ENCODE measurements at places on chromosomes 7 and 10. TPM values are rescaled to one million over a fixed set of nuclear protein-coding genes. Genes with fewer than 3 reads are reported as not detected.

GRCh38 chr10:73634421-73634820, 6.9 kb downstream of the MYOZ1 start:
- no peak for DNase-seq

DNA sequence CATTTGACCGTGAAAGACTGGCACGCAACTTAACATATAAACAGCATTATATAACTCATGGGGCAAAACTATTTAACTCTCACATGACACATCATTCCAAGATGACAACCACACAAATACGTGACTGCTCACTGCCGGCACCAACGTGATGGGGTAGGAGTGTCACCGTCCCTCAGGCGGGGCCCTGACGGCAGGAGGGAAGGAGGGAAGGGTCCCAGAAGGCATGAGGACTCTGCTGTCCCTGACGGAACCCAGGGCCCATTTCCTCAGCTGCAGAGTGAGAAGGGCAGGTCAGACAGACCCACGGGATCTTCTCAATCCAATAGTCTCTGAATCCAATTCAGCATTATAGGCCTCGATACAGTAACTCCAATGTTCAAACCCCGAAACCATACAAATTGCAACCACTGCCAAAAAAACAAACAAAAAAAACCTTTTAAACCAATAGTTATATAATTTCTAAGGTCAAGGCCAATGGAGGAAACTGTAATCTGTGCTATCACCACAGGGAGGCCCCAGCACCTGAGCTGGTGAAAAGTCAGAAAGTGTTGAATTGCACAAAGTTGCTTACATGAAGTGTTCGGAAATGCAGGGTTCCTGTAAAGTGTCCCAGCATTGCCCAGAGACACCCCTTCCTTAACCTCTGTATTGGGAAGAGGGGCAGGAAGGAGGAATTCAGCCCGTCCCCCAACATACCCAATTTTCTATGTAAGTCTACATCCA, 137.4 kb downstream of the TNS3 start:
- no peak for DNase-seq

DNA sequence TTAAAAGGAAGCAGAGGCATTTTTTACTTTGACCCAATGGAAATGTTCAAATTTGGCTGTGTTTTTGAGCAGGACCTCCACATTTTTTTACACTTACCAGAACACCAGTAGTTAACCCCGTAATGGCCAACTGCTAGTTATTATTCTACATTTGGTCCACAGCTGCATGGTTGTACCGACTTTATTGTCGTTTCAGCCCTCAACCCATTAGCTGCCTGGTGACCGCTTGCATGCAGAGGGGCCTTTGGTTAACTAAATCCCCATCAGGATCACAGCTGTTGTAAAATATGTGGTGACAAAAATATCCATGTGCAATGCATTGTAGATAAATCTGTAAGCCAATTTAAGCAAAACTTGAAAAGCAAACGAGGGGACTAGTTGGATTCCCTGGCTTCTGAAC, 342.2 kb upstream of the MEOX2 start:
- DNase-seq = no peak

DNA sequence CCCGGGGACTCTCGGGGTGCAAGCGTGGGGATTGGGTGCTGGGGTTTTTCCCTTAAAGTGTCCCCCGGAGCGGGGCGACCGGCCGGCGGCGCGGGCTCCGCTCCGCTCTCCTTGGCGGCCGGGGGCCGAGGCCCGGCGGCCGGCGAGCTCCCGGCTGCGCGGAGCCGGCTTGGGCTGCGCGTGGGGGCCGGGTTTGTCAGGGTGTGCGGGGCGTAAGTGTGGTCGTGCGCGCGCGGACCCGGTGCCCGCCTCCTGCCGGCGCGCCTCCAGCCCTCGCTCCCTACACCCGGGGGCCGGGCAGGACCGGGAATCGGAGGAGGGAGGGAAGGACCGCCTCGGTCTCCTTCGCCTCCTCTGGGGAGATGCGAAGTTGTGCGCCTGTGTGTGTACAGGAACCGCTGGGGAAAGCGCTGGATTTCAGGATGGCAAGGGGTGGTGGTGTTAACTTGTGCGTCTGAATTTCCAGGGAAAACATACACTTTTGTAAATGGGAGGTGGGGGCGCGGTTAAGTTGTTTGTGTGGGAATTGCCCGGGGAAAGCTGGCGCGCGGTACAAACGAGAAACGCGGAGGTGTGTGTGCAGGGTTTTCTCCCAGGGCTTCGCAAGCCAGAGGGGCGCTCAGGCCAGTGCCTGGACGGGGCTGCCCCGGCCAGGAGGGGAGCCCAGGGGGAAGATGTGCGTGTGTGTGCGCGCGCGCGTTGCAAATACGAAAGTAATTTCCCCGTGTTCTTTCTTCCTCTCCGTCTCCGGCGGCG, 737 bp downstream of the ZMIZ1 start:
- peak; percentile 31 for DNase-seq

DNA sequence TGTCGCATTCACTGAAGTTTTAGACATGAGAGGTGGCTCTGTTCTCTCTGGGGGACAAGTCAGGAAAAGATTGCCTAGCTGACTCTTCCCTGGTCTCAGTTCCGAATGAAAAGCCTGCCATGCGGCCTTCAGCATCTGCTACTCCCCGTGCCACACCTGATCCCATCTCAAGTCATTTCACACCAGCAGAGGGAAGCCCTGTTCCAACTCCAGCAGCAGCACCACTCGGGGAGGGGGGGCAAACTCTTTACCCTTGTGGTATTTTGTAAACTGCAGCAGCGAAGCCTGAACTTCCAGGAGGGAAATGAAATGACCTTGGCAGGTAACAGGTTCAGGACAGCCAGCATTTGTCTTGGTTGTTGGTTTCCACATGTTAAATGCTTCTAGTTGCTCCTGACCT, 13.8 kb downstream of the LRRC4 start:
- DNase-seq = no peak

DNA sequence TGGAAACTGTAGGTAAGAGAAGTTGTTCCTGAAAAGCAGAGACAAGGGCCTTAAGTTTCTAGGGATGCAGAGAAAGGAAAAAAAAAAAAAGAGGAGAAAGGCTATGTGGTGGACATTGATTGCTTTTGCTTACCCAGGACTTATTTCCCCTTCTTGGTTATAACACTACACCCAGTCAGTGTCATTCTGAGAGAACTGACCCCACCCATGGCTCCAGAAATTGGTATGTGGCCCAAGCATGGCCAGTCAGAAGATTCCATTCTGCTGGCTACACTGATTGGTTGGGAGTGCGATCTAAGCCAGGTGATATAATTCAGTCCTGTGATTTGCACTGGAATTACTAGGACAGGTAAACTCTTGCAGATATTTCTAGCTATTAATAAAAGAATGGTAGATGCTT, 62.2 kb upstream of the EXOC4 start:
- no peak for DNase-seq

GRCh38 chr7:98387131-98387530, 13.8 kb downstream of the BAIAP2L1 start:
- DNase-seq = no peak

GRCh38 chr7:102872460-102872859, 40.3 kb upstream of the LRRC17 start:
- no peak for DNase-seq

DNA sequence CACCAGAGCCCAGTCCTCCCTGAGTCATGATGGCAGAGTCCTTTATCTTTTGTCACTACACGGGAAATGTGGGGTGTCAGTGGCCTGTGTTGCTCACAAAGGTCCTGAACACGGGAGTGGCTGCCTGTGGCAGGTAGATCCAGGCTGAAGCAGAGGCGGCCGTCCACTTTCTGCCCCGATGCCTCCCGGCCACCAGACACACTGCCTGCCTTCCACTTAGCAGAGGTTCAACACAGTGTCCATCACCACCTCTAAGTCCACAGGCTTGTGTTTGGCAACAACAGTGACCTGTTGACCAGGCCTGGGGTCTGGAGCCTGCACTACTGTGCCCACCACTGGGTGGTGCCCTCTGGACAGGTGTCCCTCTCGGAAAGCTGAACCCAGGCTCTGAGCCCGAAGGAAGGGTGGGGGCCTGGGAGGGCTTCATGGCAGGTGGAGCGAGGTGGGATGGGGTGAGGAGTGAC, 49.9 kb upstream of the CAMK2B start:
- DNase-seq = no peak

DNA sequence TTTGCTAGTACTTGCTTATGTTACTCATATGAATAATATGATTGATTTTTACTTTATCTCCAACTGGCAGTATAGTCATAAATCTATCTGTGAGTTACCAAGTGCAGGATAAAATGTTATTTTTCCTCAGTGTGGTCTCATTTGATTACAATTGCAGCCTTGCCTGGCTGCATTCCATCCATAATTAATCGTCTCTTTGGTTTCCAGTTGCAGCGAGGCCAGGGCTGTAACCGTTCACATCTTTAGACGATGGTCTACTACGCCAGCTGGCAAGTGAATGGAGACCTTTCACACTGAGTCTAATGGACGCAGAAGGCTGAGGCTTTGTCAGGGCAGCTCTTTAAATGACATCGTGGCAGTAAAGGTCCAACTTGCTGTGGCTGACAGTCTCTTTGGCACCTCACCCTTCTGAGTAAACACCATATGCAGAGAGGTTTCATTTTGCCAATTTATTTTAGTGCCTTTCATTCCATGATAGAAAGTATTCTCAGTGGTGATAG, 84.0 kb downstream of the ARL4A start:
- DNase-seq = peak; percentile 39

GRCh38 chr7:124432009-124432578, 333.5 kb downstream of the GPR37 start:
- no peak for DNase-seq

- no peak for DNase-seq
These were observed 11.0 kb downstream of the GUSB start for GRCh38 chr7:65971021-65971420.

DNA sequence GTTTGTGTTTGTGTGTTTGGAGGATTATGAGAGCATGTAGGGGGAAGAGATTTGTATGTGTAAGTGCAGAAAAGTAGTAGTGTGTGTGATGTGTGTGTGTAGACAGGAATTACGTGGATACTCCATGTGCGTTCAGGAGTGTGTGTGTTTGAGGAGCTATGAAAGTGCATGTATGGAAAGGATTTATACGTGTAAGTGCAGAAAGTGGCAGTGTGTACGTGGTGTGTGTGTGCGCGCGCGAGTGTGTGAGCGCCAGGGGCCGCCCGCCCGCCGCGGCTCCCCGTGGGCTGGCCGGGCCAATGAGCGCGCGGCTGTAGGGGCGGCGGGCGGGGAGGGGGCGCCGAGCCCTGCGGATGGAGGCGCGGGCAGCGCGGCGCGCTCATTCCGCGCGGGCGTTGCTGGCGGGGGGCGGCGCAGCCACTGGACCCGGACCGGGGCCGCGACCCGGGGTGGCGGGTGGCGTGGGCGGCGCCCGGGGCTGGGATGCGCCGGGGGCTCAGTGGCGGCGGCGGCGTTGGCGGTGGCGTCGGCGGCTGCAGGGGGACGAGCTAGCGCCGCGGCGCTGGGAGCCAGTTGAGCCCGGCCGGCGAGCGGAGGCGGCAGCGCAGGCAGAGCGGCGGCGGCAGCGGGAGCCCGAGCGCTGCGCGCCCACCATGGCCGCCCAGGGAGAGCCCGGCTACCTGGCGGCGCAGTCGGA, at the start of gene BICC1:
Gene BICC1, plus strand, starts transcription at position 382 of the 697 bp plus-strand sequence. Its CDS starts 272 bp downstream, at position 654.
- DNase-seq = peak; percentile 66

DNA sequence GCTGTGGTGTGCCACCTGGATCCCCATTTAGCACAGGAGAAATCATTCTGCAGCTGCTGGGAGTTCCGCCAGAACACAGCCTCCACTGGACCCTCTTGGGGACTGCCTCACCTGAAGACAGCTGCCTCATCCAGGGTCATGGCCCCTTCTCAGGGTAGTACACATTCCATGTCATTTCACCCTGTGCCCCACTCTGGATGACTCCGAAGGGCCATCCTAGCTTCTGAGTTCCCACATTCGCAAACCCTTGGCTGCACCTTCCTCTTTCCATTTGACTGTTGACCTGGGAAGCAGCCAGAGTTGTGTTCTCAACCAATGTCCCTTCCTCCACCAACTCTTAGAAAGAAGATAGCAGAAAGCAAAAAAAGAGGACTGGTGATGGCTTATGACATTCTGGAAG, 125.6 kb upstream of the TBX20 start:
- DNase-seq = no peak

- DNase-seq = no peak
These were observed 46.6 kb downstream of the GLCCI1 start for GRCh38 chr7:8015100-8015745.

DNA sequence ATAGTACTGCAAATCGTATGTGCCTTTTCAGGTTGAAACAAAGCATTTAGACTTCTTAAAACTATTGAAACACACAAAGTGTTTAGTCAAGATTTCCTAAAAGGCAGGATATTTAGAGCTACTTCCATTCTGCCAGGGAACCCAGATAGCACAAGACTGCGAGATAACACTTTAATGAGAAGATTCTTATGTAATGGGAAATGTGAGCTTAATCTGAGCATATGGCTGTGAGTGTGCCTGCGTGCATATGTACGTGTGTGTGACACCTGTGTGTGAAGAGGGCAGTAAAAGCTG, 14.3 kb upstream of the JCAD start:
- DNase-seq = no peak

- no peak for DNase-seq
These were observed 150.4 kb upstream of the GNAI1 start for GRCh38 chr7:79984210-79984609.

- DNase-seq = no peak
These were observed 14.4 kb downstream of the CCDC6 start for GRCh38 chr10:59891936-59892335.

DNA sequence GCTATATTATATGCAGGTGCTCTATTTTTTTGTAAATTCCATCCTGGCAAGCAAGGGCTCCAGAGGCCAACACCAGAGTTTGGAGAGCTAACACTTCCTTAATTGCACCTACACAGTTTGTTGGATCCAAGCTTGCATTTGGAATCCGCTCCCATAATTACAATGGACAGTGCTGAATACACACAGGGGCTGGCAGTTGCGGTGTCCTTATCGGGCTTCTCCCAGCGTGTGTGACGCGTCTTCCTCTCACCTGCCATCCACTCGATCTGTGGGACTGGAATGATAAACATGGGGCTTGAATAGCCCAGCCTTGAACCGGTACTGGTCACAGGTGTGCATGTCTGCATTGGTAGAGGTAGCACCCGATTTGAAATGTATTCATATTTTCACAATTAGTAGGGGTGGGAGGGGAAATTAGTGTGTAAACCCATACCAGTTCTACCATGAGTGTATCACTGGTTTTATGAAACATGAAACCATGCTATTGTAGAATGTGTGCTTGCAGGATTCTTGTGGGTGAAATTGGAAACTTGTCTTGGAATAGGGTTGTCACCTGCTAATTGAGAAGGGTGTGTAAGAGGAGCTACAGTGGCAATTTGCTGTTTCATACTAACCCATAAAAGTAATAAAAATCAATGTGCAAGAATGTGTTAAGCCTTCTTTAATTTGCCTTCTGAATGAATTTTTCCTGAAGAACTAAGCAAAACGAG, 316.5 kb downstream of the WDR11 start:
- DNase-seq = no peak

- DNase-seq = no peak
These were observed 125.7 kb downstream of the RGS10 start for GRCh38 chr10:119416855-119417254.

Gene CRHR2
- not detected for polyA plus RNA-seq

Gene OIT3
- polyA plus RNA-seq = 3.4 TPM

Gene ECHDC3
- 9.9 TPM for polyA plus RNA-seq

Gene KCP
- polyA plus RNA-seq = 1.6 TPM

Gene EZH2
- polyA plus RNA-seq = 48.5 TPM

Gene SCART1
- polyA plus RNA-seq = 1.4 TPM

Gene ADRB1
- not detected for polyA plus RNA-seq

Gene ZC3HAV1
- polyA plus RNA-seq = 20.8 TPM

Gene SND1
- 135 TPM for polyA plus RNA-seq

Gene HOXA5
- polyA plus RNA-seq = 76.3 TPM
